ENCODE measurements at places on chromosomes 5 and 9.

- DNase-seq = no peak
Measured at GRCh38 chr5:3604501-3604900, 8.9 kb downstream of the IRX1 start.

DNA sequence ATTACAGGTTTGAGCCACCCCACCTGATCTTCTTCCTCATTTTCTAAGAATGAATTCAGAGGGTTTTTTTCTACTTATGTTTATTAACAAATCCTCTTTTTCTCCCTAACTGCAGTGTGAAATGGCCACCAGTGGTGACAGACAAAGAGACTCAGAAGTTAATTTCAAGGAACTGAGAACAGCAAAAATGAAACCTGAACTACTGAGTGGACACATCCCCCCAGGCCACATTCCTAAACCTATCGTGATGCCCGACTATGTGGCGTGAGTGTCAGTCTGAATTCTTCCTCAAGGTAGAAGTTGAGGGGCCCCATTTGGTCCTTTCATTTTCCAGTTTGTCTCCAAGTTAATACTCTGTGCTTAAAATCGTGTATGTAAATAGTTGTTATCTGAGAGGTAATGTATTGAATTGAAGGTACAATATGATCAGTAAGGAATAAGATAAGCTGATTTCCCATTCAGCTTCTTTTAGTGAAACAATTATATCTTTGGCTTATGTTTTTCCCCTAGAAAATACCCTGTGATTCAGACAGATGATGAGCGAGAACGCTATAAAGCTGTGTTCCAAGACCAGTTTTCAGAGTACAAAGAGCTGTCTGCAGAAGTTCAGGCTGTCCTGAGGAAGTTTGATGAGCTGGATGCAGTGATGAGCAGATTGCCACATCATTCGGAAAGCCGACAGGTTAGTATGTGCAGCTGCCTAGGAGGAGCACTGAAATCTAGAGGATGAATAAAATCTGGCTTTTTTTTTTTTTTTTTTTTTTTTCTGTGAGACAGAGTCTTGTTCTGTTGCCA, 17.7 kb downstream of the MARVELD2 start:
- DNase-seq = no peak

- DNase-seq = no peak
Measured at GRCh38 chr9:111959468-111960359, 63.1 kb downstream of the UGCG start.

DNA sequence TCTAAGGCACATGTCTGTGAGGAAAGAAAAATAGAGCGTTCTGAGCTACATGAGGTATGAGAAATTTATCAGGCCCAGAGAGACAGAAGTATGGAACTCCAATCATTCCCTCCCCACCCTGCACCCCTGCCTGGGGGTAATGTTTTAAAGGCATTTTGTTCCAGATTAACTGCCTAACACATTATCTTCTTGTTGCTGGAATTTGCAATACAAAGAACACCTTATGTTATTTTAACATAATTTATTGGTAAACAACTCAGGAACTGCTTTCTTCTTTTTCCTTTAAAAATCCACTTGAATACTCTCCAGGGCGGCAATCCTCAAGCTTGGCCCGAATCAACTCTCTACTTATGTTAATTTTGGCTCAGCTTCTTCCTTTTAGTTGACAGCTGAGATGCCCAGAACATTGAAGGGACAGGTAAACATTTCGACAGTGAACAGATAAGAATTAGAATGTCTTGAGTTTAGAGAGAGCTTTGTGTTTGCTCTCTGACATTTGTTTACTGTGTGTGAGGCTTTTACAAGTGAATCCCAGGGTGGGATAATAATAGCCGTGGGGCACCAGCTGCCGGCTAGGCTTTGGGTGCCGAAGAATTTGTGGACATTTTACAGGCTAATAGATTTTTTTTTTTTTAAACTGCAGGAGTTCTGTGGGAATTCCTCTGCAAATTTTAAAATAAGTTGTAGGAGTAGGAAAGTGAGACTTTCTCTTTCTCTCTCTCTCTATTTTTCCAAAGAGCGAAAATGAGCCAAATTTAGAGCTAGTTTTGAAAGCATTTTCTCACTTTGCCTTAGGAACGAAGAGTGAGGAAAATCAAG, 96.4 kb upstream of the TAF11L2 start:
- no peak for DNase-seq

GRCh38 chr5:56819060-56819881, 3.9 kb downstream of the MAP3K1 start:
- DNase-seq = no peak

DNA sequence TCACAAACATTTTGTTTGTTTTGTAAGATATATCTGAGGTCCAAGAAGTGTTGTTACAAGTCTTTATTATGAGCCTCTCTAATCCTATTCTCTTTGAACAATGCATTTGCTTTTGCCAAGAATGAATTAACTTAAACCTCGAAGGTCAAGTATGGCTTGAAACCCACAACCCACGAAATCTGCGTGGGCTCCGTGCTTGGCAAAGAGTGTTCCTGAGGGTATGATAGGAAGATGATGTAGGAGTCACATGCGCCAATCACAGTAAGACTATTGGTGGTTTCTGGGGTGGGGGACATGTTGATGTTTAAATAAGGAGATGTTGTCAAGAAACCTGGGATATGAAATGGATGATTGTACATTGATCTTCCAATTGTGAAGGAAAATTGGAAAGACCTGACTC, 330.8 kb upstream of the RFX3 start:
- no peak for DNase-seq

- no peak for DNase-seq
Measured at GRCh38 chr5:10634050-10634449, 70.2 kb downstream of the ANKRD33B start.

- DNase-seq = no peak
Measured at GRCh38 chr9:108072740-108073139, 583.2 kb upstream of the KLF4 start.

GRCh38 chr9:33159777-33160127, 7.4 kb downstream of the B4GALT1 start:
- DNase-seq = no peak

DNA sequence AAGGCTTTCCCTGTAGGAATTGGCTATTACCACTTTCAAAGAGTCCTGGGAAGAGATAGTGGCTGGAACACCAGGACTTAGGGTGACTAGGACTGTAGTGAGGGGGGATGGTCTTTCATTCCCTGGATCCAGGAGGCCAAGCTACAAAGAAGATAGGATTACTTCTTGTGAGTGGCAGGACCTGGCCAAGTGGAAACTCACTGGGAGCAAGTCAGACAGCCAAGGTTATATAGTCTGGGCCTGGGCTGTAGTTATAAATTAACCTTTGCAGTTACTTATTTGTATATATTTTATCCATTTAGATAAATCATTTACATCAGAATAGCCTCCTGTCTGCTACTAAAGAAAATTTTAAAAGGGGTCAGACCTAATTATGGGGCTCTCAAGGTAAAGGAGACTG, 124.3 kb downstream of the TLR4 start:
- no peak for DNase-seq

DNA sequence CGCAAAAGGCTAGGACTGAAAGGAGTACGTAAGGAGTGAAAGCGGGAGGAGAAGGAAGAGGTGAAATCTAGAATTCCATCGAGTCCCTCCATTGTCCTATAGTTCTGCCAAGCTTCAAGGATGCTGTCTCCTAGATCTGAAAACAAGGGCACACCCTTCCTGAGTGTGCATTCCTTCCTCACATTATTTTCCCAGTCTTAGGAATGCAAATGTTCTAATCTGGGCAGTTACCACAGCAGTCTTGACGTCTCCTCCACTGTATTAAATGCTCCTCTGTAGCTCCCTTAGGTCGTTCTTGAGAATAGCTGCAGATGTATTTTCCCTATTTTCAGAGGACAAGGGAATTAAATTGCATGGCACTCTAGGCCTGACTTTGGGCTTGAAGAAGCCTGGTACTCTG, 127.6 kb downstream of the SLIT3 start:
- DNase-seq = no peak

- DNase-seq = no peak
Measured at GRCh38 chr5:146025114-146025680, 80.2 kb downstream of the PLAC8L1 start.

DNA sequence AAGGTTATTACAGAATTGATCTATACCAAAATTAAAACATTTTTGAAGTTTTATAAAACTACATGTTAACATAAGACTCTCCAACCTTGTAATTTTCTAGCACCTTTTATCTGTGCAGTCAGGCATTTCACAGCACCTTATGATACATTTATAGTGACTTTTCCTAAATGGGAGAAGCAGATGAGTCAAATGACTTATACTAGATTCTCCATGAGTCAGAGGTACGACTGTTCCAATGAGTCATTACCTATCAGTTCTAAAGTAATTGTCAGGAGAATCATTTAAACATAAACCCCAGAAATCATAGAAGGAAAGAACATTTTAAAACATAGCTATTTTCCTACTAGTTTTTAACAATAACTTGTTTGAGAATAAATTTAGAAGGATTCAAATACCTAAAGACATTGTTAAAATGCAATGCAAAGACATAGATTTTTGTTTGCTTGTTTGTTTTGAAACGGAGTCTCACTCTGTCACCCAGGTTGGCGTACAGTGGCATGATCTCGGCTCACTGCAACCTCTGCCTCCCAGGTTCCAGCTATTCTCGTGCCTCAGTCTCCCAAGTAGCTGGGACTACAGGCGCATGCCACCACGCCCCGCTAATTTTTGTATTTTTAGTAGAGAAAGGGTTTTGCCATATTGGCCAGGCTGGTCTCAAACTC, 34.7 kb upstream of the DMXL1 start:
- DNase-seq = no peak

DNA sequence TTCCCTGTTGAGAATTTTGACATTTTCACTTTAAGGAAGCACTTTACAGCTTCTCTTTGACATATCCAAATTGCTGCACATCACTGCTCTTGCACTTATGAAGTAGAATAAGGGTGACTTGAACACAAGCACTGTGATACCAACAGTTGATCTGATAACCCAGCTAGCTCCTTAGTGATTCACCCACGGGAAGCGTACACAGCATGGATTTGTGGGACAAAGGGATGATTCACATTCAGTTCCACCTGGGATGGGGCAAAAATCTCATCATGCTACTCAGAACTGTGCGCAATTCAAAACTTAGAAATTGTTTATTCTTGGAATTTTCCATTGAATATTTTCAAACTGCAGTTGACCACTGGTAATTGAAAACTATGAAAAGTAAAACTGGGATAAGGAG, 1565.5 kb upstream of the CDH9 start:
- no peak for DNase-seq

DNA sequence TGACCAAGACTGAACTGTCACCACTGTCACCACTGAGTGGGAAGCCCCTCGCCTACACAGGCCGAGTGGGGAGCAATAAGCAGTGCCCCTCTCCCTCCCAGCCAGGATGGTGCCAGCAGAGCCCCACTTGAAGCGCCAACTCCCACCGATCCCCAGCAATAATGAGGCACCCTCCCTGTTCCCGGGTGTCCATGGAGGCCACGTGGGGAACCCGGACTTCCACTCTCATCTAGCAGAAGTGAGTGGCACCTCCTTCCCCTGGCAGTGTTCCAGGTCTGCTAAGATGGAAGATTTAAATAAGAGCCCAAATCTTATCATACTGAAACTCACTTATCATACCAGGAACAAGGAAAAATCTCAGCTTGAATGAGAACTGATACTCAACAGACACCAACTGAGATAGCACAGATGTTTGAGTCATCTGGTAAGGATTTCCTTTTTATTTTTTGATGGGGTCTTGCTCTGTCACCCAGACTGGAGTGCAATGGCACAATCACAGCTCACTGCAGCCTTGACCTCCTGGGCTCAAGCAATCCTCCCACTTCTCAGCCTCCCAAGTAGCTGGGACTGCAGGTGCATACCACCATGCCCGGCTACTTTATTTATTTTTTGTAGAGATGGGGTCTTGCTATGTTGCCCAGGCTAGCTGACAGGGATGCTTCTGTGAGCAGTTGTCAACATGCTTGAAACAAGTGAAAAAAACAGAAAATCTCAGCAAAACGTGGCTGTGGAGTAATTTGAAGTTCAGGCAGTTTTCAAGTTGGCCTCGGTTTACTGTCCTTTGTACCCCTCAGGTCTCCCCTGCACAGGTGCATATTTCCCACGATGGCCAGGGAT, 29.6 kb upstream of the ASS1 start:
- no peak for DNase-seq

Measured in DMS 273 treated with DMSO at 0.1 percent for 48 hours (cell line).